ENCODE measurements at places on chromosomes 5 and 9.

- no peak for DNase-seq
These were observed 328.7 kb downstream of the NSG2 start for GRCh38 chr5:174374206-174374605.

- DNase-seq, result no peak
These were observed 434.5 kb upstream of the TRPC7 start for GRCh38 chr5:136799806-136800372.

- no peak for DNase-seq
These were observed 4.1 kb upstream of the IARS1 start for GRCh38 chr9:92297611-92298010.

DNA sequence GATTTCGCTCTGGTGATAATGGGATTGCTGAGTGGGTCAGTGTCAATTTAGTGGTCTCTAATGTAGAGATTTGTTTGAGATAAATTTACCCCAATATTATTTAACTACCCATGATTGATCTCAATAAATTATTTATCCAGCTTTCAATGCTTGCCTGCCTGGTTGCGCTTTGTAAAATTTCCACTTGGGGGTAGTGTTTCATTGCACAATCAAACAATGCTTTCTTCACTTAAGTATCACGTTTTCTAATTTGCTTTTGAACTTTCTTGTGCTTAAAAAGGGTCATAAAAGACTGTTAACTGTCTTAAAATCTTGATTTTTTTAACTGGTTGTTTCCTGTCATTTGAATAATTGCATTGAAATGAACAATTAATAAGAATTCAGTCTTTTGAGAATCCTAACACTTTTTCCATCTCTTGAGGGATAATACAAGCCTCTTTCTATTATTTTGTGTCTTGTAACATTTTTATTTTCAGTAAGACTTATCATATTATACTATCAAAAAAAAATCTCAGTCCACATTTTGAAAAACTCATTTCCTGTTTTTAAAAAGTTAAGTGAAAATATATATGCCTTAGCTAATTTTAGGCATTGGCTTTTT is 18.7 kb downstream of the HSD17B4 start:
- no peak for DNase-seq

DNA sequence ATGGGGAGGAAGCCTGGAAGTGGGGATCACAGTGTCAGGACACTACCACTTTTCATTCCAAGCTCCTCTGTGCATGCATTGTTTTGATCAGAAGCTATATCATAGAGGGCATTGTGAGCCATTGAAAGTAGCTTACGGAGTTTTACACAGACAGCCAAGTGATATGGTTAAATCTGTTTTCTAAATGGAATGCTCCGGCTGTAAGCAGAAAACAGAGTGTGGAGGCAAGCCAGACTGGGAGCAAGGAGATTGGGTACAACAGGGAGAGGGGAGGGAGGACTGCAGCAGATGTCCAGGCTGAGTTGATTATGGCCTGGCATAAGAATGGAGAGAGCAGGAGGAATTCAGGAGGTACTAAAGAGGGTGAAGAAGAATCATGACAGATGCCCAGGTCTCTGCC is 15.5 kb upstream of the SOWAHA start:
- no peak for DNase-seq

DNA sequence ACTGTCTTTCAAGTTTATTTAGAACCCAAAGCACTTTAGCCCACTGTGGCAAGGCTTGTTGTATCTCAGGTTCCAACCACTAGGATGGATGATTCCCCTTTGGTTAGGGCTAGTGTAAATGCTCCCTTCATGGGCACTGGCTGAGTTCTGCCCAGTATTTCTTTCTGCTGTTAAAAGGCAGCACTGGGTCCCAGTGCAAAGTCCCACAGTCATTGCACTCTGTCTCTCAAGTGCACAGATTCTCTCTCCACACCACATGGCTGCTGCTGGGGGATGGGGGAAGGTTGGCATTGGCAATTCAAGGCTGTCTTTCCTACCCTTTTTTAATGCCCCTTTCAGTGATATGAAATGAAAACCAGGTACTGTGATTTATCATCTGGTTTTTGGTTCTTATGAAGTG is 7.2 kb upstream of the NPR3 start:
- no peak for DNase-seq

DNA sequence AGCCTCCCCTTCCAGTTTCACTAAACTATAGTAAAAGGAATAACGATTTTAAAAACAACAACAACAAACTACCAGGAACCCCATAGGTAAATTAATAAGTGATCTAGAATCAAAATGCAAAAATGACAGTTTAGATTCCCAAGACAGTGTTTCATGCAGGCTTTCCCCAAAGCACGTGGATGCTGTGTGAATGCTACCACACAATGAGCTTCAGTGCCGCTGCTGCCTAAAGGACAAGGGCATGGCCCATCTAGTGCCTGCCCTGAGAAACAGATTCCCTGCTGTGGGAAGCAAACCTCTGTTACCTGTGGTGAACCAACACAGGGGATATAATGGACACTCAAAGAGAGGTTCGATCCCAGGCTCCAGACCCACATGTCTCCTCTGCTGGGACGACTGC is 23.7 kb upstream of the CKMT2 start:
- DNase-seq, result no peak

DNA sequence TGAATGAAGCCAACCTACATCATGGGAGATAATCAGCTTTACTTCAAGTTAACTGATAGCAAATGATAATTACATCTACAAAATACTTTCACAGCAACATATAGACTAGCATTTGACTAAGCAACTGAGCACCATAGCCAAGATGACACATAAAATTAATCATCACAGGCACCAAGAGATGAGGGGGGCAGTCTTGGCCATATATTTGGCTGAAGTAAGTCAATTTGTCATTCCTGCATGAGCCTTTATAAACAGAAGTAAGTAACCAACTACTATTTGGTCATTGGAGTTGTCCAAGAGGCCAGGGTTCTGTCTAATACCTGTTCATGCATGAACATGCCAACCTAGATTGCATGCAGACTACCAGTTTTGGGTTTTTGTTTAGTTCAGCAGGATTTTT is 53.6 kb downstream of the PDCD1LG2 start:
- DNase-seq, result no peak

DNA sequence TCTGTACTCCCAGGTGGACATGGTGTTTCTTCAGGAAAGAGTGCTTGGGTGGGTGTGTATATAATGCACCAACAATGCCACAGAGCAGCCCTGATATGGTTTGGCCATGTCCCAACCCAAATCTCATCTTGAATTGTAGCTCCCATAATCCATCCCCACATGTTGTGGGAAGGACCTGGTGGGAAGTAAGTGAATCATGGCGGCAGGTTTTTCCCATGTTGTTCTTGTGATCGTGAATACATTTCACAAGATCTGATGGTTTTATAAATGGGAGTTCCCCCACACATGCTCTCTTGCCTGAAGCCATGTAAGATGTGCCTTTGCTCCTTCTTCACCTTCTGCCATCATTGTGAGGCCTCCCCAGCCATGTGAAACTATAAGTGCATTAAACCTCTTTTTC is 158.5 kb downstream of the NR3C1 start:
- no peak for DNase-seq

GRCh38 chr5:151086905-151087360 is 6.1 kb upstream of the TNIP1 start:
- no peak for DNase-seq

DNA sequence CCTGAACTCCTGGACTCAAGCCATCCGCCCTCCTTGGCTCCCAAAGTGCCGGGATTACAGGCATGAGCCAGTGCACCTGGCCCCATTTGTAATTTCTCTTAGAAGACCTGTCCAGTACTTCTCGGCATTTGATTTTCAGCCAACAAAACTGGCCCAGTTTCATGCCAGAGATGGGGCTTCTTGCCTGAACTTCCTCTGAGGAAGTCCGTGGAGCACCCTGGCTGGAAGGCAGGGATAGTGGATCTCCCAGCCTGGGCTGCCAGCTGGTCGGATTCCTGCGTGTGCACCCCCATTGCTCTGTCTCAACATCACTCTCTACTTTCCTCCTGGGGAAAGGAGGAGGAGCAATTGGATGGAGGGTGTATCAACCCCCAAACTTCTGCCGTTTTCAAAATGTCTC is 39.0 kb downstream of the FAM78A start:
- peak; percentile 24 for DNase-seq

GRCh38 chr9:113398796-113399195 is 2.3 kb downstream of the ALAD start:
- DNase-seq, result no peak

- no peak for DNase-seq
These were observed 41.3 kb downstream of the ADAMTS6 start for GRCh38 chr5:65440456-65440855.

- peak; percentile 17 for DNase-seq
These were observed 73.5 kb downstream of the SLF1 start for GRCh38 chr5:94691949-94692348.

- no peak for DNase-seq
These were observed 5.6 kb upstream of the TBC1D13 start for GRCh38 chr9:128781187-128782070.

- no peak for DNase-seq
These were observed 94.9 kb downstream of the RAD23B start for GRCh38 chr9:107378006-107378405.

DNA sequence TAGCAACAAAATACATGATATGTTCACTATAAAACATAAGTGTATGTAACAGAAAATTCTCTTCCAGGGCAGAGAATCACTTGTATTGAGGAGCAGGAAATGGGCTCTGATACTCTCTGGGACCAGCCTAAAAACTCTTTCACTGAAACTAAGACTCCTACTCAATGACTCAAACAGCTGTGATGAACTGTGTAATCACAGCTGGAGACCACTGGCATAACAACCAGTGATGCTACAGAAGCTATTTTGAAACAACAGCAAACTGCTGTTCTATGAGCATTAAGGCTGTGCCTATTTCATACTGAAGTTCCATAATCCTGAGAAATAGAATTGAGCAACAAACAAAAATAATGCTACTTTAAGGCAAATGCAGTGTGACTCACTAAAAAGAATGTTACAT is 594.0 kb downstream of the HINT1 start:
- DNase-seq, result no peak

DNA sequence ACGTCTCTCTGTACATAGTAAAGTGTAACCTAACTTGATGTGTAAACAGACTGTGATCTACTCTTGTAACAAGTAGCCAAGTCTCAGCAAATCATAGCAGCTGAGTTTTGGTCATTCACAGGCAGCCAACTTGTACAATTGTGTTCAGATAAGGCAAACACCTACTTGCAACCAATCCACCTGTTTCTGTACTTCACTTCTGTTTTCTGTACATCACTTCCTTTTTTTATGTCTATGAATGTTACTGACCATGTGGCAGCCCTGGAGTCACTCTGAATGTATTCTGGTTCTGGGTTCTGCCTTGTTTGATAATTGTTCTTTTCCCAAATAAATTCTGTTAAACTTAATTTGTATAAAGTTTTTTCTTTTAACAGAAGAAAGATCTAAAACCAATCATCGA is 26.0 kb downstream of the RLN2 start:
- DNase-seq, result no peak

- DNase-seq, result no peak
These were observed 1.7 kb downstream of the AGGF1 start for GRCh38 chr5:77031891-77032290.

DNA sequence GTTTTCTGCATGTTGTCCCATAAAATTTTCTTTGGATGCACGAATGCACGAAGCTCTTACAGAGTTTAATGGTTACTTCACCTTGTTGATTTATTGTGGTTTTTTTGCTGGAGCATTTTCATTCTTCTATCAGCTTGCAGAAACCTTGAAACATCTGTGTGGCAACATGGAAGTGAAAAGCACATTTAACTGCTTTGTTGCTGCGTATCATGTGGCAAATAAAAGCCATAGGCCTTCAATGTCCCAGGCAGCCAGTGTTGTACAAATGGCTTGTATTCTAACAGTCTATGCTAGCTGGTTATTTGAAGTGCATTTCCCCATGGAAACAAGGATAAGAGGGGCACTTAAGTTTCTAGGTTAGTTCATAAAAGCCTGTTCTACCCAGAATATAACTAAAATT is 42.5 kb upstream of the RASGRF2 start:
- DNase-seq, result no peak

DNA sequence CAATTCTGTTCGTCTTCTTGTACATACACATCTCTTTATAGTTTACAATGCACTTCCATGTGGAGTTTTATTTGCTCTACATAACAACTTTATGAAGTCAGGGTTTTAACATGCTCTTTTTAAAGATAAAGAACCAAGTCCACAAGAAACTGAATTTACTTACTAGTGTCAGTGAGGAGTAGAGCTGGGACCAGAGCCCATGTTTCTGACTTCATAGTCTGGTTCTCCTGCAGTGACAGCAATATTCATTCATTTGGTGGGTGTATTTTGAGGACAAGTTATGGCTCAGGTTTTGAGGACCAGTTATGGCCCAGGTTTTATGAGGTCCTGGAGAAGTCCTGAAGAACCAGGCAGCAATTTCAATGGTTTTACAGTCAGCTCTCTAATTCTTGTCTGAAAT is 481.9 kb upstream of the TNC start:
- no peak for DNase-seq

- peak; percentile 49 for DNase-seq
These were observed 72.3 kb downstream of the NIPSNAP3B start for GRCh38 chr9:104836235-104836634.

GRCh38 chr5:160697281-160697680 is 154.7 kb downstream of the ATP10B start:
- no peak for DNase-seq

GRCh38 chr5:133859073-133859472 is 109.4 kb downstream of the C5orf15 start:
- no peak for DNase-seq

GRCh38 chr5:62017092-62017491 is 288.9 kb upstream of the KIF2A start:
- no peak for DNase-seq

DNA sequence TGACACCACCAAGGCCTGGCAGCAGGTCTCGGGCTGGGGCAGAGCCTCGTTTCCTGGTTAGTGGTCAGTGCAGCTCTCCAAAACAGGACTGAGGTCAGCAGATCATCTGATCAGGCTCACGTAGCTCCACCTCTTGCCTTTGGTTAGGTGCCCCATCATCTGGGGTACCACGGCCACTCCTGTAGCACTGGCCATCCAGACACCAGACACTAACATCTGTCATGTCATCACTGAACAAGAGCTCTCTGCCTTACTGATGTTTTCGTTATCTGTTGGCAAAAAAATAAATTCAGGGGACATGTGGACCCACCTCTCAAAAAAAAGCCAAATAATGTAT is 29.9 kb upstream of the MED10 start:
- no peak for DNase-seq

DNA sequence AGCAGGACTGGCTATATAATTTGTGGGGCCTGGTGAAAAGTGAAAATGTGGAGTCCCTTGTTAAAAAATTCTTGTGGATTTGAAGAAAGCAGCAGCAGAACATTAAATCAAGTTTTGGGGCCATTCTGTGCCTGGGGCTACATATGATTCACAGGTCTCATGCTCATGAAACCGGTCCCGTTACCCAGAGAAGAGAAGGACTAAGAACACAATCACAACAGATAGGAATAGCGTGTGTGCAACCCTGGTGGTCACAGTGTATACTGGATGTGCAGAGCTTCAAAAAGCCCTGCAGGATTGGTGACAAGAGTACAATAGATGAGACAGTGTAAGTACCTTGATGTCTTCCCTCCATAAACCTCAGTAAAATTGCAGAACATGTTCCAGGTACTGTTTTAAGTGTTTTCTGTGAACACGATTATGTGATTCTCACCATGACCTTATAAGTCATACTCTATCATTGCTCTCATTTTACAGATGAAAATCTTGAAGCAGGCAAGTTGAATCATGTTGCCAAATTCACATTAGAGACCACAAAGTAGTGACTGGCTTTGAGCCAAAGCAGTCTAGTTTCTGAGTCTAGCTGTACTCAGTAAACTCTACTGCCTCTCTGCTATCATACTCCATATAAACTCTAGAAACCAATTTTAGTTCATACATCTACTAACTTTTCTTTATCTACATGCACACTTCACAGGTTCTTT is 636.5 kb downstream of the TAF11L14 start:
- no peak for DNase-seq

Data from thyroid gland (tissue), 4 donors.